ENCODE measurements at places on chromosomes 5 and 9.
A peak's percentile ranks its signal among the peaks of the same experiment; 100 is the strongest.

DNA sequence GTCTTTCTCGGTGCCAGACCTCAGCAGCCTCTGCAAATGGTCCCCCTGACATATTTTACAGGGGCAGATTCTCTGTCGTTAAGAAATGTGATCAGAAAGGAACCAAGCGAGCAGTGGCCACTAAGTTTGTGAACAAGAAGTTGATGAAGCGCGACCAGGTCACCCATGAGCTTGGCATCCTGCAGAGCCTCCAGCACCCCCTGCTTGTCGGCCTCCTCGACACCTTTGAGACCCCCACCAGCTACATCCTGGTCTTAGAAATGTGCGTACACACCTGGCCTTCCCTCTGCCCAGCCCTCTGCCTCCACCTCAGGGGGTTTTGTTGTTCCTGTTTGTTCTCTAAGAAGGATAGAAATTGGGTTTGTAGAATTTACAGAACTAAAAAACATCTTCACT is 77.3 kb upstream of the OTULINL start:
- DNase-seq, result no peak

GRCh38 chr5:36494841-36495601 is 111.4 kb upstream of the SLC1A3 start:
- no peak for DNase-seq

GRCh38 chr5:5347442-5347841 is 75.0 kb upstream of the ICE1 start:
- no peak for DNase-seq

GRCh38 chr5:52051759-52052158 is 668.5 kb downstream of the ISL1 start:
- no peak for DNase-seq

DNA sequence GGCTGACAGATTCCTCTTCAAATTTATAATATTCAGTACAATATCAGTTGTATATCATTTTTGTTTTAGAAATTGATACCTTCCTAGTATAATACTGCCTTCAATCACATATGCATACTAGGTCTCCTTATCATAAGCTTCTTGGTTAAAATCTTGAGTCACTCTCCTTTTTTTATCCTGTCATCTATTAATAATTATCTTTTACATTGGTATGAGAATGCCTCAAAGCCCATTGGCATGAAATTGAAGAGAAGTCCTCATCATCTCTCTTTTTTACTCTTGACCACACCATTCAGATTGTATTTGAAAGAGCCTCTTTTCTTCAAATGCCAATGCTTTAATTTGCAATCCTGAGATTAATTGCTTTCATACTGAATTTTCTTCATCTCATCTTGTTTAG is 810.3 kb downstream of the BRINP1 start:
- no peak for DNase-seq

GRCh38 chr5:163563880-163564279 is 58.5 kb downstream of the MAT2B start:
- DNase-seq, result no peak

DNA sequence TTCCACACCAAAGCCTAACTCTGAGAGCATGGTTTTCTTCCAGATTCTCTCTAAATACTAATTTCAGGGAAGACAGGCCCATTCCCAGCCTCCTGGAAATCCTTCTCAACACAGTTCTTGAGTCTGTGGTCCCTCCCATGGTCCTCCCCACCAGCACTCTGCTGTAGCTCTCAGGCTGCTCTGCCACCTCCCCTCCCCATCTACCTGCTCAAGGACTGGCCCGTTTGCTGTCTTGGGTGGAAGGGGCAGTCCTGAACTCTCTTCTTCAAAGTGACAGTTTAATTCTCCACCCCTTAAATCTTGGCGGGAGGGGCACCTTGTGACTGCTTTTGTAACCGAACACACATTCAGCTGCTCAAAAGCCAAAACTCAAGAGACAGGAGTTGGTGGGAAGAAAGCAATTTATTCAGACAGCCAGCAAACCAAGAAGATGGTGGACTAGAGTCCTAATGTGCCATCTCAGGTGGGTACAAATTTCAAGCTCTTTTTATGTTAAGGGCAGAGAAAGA is 7.6 kb upstream of the LCN15 start:
- DNase-seq, result no peak

GRCh38 chr5:72656756-72657513 is 149.7 kb upstream of the ZNF366 start:
- DNase-seq, result no peak

GRCh38 chr5:96931605-96932004 is 4.3 kb upstream of the LNPEP start:
- no peak for DNase-seq

DNA sequence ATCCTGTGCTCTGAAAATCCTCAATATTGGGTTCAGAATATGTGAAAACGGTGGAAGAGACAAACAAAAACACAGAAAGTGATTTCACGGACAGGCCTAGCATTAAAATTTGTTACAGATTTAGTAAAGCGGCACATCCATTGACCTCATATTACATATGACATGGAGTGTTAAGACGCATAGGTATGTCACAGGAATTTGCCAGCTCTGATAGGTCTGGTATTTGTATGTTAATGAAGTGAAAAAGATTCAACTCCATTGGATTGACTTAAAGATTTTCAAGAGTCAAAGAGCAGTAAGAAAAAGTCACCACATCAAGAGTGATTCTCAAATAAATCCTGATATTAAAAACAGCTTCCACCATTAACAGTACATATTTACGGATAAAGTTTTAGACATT is 396.5 kb upstream of the SEMA6A start:
- DNase-seq, result no peak

- DNase-seq, result peak; percentile 90
Observed at GRCh38 chr5:158451203-158451992, 592.5 kb upstream of the CLINT1 start.

DNA sequence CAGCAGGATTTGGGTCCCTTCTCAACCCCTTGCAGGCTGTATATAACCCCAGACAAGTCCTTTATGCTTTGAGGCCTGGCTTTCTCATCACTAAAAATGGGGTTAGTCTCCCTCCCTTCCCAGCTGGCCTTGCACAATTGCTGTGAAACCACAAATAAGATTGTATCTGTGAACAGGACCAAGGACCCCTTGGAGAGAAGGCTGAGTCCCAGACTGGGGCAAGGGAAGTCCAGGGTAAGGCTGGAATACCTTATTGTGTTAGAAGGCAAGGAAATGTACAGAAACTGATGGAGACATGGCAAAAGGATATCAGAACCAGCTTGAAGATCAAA is 11.4 kb downstream of the MACROH2A1 start:
- no peak for DNase-seq

DNA sequence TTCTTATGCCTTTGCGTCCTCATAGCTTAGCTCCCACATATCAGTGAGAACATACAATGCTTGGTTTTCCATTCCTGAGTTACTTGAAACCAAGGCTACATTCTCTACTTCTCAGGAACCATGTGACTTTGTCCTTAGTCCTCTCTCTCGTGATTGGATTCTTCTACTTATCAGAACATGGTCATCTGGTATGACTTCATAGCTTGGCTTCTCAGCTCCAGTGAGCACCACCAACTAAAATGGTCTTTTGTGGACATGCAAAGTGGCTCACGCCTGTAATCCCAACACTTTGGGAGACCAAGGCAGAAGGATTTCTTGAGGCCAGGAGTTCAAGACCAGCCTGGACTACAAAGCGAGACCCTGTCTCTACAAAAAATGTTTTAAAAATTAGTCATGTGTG is 81.2 kb upstream of the NIPBL start:
- DNase-seq, result no peak

- no peak for DNase-seq
Observed at GRCh38 chr9:136366826-136367225, 3.3 kb upstream of the DNLZ start.

- DNase-seq, result no peak
Observed at GRCh38 chr5:51395666-51396356, 12.6 kb downstream of the ISL1 start.

DNA sequence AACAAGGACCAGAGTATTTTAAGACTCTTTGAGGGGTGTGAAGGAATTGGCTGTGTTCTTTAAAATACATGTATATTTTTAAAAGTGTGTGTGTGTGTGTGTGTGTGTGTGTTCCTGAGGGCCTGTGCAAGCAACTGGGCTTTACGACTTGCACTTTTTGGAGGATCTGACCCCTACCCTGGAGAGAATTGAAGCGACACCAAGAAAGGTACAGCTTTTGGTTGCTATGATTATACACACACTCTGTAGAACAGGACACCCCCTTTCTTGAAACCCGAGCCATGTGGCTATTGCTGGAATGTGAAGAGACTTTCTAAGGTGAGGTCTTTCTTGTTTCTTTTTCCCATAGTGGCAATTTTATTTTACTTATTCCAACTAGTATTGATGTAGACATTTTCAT is 988 bp downstream of the SHISAL2B start:
- DNase-seq, result no peak

DNA sequence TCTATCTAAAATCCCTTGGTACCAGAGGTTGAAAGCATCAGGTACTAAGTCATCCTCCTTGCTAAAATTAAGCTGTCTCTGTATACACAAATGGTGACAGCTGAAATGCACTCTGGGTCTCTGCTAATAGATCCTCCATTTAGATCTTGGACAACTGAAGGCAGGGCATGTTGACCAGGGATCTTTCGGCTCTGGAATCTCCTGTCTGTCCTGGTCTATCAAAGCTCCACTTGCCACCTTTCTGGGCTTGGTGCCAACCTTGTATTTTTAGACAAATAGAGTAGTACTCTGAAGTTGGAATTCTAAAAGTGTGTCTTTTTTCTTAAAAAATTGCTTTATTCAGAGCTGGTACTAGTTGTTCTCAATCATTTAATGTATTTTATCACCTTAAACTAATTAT is 135.2 kb upstream of the HMHB1 start:
- no peak for DNase-seq

GRCh38 chr5:143938230-143938629 is 126.3 kb downstream of the HMHB1 start:
- DNase-seq, result no peak

- DNase-seq, result no peak
Observed at GRCh38 chr5:55821731-55822512, 29.2 kb upstream of the IL31RA start.

DNA sequence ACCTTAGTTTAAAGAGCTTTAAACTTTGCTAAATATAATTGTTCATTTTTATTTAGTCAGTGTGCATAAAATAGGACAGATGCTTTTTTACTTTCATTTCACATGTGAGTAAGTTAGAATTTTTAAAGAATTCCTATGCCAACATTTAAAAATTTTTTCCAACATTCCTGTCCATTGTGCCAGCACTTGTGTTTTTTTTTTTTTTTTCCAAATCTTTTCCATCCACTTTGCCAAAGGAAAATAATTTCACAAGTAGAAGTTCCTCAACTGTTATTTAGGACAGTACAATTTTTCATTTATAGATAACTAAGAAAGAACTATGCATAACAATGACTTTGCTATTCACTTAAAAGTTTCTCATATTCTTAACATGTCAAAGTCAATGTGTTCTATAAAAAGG is 189.5 kb downstream of the ADAMTS6 start:
- DNase-seq, result no peak

- no peak for DNase-seq
Observed at GRCh38 chr5:100790170-100790665, 112.9 kb downstream of the ST8SIA4 start.

DNA sequence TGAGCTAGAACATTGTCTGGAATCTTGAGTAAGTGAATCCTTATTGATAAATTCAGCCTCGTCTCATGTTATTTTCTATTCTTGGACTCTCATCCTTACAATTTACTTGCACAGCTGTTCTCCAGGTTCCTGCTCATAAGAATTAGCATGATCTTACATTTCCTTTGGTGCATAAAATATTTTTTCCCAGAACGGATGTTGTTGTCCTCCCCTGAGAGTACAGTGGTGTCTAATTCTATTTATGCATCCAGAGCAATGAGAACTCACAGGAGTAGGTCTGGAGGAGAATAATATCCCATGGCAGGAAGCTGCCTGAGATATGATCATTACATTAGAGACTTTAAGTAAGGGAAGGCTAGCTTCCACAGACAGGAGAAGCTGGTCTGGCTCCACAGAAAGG is 178.4 kb upstream of the MAST4 start:
- no peak for DNase-seq

DNA sequence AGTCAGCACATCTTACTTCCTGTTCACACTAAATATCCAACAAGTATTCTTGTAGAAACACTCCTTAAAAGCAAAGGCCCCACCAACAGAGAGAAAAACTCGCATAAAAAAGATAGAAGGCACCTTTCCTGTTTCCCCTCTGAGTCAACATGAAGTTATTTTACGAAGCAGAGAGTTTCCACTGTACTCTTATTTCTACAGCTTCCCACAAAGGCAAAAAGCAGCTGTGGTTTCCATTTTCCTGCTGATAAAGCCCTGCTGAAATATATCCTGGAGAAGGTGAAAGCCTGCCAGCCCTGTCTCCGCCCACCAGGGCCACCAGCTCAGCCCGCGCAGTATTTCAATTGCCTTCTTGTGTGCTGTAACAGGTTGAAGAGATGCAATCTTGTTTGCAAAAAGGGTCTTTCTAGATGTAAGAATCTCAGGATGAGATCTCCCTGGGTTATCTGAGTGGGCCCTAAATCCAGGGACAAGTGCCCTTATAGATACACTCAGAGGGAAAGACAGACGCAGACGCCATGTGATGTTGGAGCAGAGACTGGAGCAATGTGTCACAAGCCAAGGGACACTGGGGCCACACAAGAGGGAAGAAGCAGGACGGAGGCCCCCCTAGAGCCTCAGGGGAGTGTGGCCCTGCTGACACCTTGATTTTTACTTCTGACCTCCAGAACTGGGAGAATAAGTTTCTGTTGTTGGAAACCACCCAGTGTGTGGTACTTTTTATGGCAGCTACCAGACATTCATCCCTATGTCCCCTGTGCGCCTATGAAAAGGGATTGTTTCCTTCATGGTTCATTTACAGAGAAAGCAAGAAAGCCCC is 19.9 kb downstream of the SEMA4D start:
- no peak for DNase-seq

- DNase-seq, result peak; percentile 75
Observed at GRCh38 chr5:78779771-78780616, 131.4 kb upstream of the LHFPL2 start.

GRCh38 chr9:113941526-113941925 is 65.4 kb downstream of the ZNF618 start:
- DNase-seq, result no peak

- DNase-seq, result no peak
Observed at GRCh38 chr5:98836175-98836574, 62.7 kb downstream of the RGMB start.
